Adrenal gland (tissue), 19 donors: ENCODE measurements at places on chromosomes 1 and 21. TPM values are rescaled to one million over a fixed set of nuclear protein-coding genes. Genes with fewer than 3 reads are reported as not detected.

DNA sequence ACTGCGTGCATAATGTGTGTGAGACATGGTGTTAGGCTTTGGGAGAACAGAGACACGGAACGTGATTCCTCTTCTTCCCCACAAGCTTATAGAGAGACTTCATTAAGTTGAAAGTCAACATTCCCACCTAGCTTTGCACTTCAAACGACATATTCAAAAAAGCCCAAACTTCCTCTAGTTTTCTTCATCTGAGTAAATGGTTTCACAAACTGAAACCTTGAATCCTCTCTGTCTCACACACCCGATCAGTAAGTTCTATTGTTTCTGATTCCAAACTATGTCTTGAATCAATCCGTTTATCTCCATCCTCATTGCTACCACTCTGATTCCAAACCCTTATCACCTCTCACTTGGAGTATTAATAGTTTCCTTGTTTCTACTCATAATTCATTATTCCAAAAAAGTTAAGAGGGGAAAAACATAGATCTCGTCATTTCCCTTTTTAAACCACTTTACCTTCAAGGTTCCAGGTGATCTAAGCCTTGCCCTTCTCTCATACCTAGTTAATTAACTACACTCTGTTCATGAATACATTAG lies 1.6 kb upstream of the METTL18 start:
- H3K4me3 ChIP-seq = no peak overlapping the region
- H3K4me1 ChIP-seq = peaks cover 5% of the 10 kb centered on the region
- H3K27me3 ChIP-seq = no peaks in the 10 kb centered on the region
- no peak for DNase-seq
- H3K27ac ChIP-seq = no peak overlapping the region

DNA sequence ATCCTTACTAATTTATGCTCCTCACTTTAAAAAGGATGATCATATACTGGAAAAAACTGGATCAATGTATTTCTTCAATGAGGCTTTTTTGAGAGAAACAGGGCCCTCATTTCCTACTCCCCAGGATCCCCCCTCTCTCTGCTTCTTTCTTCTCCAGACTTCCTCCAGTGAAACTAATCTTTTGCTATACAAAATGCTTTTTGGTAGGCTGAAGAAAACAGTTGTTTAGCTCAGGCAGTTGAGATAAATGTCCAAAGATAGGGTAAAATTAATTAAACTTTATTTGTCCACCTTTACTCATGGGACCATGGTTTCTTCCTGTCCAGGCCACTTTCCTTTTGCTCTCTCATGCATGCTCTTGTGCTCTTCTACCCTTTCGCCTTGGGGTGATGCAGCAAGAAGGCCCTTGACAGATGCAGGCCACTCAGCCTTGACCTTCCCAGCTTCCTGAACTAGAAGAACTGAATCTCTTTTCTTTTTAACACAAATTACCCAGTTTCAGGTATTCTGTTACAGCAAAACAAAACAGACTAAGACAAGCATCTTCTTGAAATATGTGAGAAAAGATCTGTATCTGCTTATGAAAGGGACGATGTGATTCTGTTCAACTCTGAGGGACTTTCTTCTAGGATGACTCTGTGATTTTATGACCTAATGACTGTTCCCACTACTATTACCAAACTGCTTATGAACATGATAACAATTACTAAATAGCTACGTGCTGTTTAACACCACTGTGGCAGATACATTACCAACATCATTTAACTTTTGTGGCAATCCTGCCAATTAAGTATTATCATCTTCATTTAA lies 63.7 kb downstream of the NVL start:
- no peak overlapping the region for H3K4me3 ChIP-seq
- peaks cover 4% of the 10 kb centered on the region for H3K36me3 ChIP-seq
- H3K27ac ChIP-seq = no peak overlapping the region
- H3K27me3 ChIP-seq = no peaks in the 10 kb centered on the region

GRCh38 chr21:40547906-40548513 lies 298.9 kb downstream of the DSCAM start:
- H3K4me3 ChIP-seq = no peak overlapping the region
- H3K36me3 ChIP-seq = no peaks in the 10 kb centered on the region
- DNase-seq = no peak
- H3K27ac ChIP-seq = no peak overlapping the region

DNA sequence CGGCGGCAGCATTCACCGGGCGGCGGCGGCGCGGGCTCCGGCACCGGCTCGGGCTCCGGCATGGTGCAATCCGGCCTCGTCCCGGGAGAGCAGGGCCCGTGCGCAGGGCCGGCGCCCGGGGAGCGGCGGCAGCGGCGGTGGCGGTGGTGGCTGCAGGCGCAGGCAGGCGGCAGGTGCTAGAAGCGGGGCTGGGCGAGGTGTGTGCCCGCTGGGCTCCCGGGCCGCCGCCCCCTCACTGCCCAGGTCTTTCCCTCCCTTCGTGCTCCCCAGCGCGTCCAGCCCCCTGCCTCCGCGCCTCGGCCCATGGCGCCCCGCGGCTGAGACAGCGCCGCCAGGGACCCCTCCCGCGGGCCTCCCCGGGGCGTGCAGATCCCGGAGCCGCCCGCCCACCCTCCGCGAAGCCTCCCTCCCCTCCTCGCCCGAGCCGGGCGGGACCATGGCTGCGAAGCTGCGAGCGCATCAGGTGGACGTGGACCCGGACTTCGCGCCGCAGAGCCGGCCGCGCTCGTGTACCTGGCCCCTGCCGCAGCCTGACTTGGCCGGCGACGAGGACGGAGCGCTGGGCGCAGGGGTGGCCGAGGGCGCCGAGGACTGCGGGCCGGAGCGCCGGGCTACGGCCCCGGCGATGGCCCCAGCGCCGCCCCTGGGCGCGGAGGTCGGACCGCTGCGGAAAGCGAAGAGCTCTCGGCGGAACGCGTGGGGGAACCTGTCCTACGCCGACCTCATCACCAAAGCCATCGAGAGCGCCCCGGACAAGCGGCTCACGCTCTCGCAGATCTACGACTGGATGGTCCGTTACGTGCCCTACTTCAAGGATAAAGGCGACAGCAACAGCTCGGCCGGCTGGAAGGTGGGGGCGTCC lies 492 bp downstream of the FOXO6 start:
- peak overlapping the region; percentile 20 for H3K4me3 ChIP-seq
- no peak for DNase-seq
- no peaks in the 10 kb centered on the region for H3K27me3 ChIP-seq
- H3K27ac ChIP-seq = no peak overlapping the region
- no peaks in the 10 kb centered on the region for H3K36me3 ChIP-seq

CACNA1S gene
- total RNA-seq = not detected

HES2 gene
- total RNA-seq = not detected

DNA sequence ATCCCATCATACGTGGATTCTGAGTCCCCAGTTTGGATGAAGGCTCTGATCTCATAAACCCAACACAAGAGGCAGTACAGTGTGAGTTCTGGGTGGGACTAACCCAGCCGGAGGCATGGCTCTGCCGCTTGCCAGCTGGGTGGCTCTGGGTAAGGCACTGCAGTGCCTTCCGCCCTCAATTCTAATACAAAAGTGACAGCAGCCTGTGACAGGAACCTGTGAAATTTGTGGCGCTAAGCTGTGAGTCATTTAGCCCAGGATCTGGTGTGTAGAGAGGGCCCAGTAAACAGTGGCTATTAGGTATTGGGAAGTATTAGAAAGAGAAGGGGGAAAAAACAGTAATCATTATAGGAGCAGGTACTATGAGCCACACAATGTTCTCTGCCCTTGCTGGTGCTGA lies 23.3 kb downstream of the HSPG2 start:
- H3K27me3 ChIP-seq = no peaks in the 10 kb centered on the region
- peaks cover 63% of the 10 kb centered on the region for H3K4me1 ChIP-seq
- H3K4me3 ChIP-seq = no peak overlapping the region
- peak; percentile 60 for DNase-seq
